Panc1 (cell line): ENCODE measurements at places on chromosomes 7 and 10. TPM values are rescaled to one million over a fixed set of nuclear protein-coding genes. Genes with fewer than 3 reads are reported as not detected.

Gene CYP2W1
- 0.74 TPM for total RNA-seq

Gene AKR1C3
- total RNA-seq = 0.62 TPM

Gene CHST3
- 44.6 TPM for total RNA-seq

Gene MYO3A
- total RNA-seq = not detected

Gene TNS3
- total RNA-seq = 533 TPM

Gene CDC14C
- total RNA-seq = not detected

Gene CCL24
- not detected for total RNA-seq

Gene PLCE1
- total RNA-seq = 39.7 TPM

Gene MALSU1
- total RNA-seq = 111 TPM

Gene CYP26C1
- total RNA-seq = 1.1 TPM

Gene ZNF22
- total RNA-seq = 14.6 TPM

Gene INSYN2A
- not detected for total RNA-seq

Gene EN2
- total RNA-seq = 1.5 TPM

Gene SPDYE1
- total RNA-seq = not detected

Gene DBF4
- total RNA-seq = 48.8 TPM

Gene SPDYE6
- total RNA-seq = not detected

Gene CLRN3
- not detected for total RNA-seq

Gene KLF14
- total RNA-seq = 0.39 TPM

- H3K27me3 ChIP-seq = no peaks in the 10 kb centered on the region
- DNase-seq = no peak
- no peak overlapping the region for H3K4me3 ChIP-seq
- no peak overlapping the region for H3K27ac ChIP-seq
- no peaks in the 10 kb centered on the region for H3K4me1 ChIP-seq
These were observed 25.6 kb downstream of the RNF216 start for GRCh38 chr7:5755704-5756504.

GRCh38 chr10:102681696-102682095, 32.5 kb downstream of the ARL3 start:
- no peak for DNase-seq
- no peaks in the 10 kb centered on the region for H3K27me3 ChIP-seq
- no peaks in the 10 kb centered on the region for H3K4me1 ChIP-seq

- H3K36me3 ChIP-seq = no peaks in the 10 kb centered on the region
- no peak overlapping the region for H3K4me3 ChIP-seq
- DNase-seq = no peak
- no peaks in the 10 kb centered on the region for H3K27me3 ChIP-seq
- peaks cover 85% of the 10 kb centered on the region for H3K4me1 ChIP-seq
These were observed 34.5 kb downstream of the SMURF1 start for GRCh38 chr7:99109108-99110051.

GRCh38 chr7:118184565-118184940, 589 bp downstream of the LSM8 start:
- H3K36me3 ChIP-seq = peaks cover 22% of the 10 kb centered on the region
- H3K4me1 ChIP-seq = peaks cover 15% of the 10 kb centered on the region
- H3K4me3 ChIP-seq = peak overlapping the region; percentile 90
- H3K27me3 ChIP-seq = no peaks in the 10 kb centered on the region
- peak overlapping the region; percentile 99 for H3K27ac ChIP-seq
- DNase-seq = no peak

GRCh38 chr7:94971051-94971867, 63.9 kb downstream of the PPP1R9A start:
- no peak overlapping the region for H3K27ac ChIP-seq
- DNase-seq = no peak
- no peak overlapping the region for H3K4me3 ChIP-seq

GRCh38 chr7:136163340-136163801, 186.2 kb upstream of the MTPN start:
- H3K4me3 ChIP-seq = no peak overlapping the region
- DNase-seq = no peak
- no peak overlapping the region for H3K27ac ChIP-seq
- no peaks in the 10 kb centered on the region for H3K4me1 ChIP-seq

GRCh38 chr7:501526-501925, 18.1 kb downstream of the PDGFA start:
- H3K27ac ChIP-seq = no peak overlapping the region
- H3K27me3 ChIP-seq = no peaks in the 10 kb centered on the region

DNA sequence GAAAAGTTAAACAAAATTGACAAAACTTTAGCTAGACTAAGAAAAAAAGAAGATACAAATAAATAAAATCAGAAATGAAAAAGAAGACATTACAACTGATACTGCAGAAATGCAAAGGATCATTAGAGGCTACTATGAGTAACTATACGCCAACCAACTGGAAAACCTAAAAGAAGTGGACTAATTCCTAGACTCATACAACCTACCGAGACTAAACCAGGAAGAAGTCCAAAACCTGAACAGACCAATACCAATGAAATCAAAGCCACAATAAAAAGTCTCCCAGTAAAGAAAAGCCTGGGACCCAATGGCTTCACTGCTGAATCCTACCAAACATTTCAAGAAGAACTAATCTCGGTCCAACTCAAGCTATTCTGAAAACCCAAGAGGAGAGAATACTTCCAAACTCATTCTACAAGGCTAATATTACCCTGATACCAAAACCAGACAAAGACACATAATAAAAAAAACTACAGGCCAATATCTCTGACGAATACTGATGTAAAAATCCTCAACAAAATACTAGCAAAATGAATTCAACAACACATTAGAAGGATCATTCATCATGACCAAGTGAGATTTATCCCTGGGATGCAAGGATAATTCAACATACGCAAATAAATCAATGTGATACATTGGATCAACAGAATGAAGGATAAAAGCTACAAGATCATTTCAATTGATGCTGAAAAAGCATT, 20.3 kb downstream of the ELAPOR2 start:
- no peak overlapping the region for H3K27ac ChIP-seq
- H3K4me1 ChIP-seq = no peaks in the 10 kb centered on the region
- peak overlapping the region; percentile 28; the same call in 1 of the 2 replicates for H3K4me3 ChIP-seq
- H3K27me3 ChIP-seq = no peaks in the 10 kb centered on the region
- DNase-seq = no peak

- no peak overlapping the region for H3K27ac ChIP-seq
- no peaks in the 10 kb centered on the region for H3K4me1 ChIP-seq
- no peak overlapping the region for H3K4me3 ChIP-seq
These were observed 42.8 kb upstream of the RABGEF1 start for GRCh38 chr7:66697449-66698438.

DNA sequence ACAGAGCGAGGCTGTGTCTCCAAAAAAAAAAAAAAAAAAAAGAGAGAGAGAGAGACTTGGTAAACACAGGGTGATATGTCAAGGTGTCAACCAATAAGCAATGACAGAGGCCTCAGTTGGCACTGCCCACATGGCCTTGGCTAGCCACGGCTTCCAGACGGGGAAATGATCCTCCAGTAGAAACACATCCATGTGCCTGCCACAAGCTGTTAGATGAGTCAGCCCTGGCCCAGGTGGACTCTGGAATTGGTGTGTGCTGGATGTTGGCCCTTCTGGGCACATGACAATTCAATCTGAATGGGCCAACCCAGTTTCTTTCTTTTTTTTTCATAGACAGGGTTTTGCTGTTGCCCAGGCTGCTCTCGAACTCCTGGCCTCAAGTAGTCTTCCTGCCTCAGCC, 13.7 kb downstream of the RFC2 start:
- no peak overlapping the region for H3K4me3 ChIP-seq
- H3K4me1 ChIP-seq = no peaks in the 10 kb centered on the region
- H3K27ac ChIP-seq = no peak overlapping the region
- no peaks in the 10 kb centered on the region for H3K27me3 ChIP-seq

GRCh38 chr7:25684360-25684759, 456.1 kb upstream of the NPVF start:
- no peaks in the 10 kb centered on the region for H3K4me1 ChIP-seq
- peaks cover 9% of the 10 kb centered on the region for H3K27me3 ChIP-seq
- no peak overlapping the region for H3K27ac ChIP-seq
- DNase-seq = no peak

- peak overlapping the region; percentile 36 for H3K27ac ChIP-seq
- H3K4me3 ChIP-seq = peak overlapping the region; percentile 99
- H3K36me3 ChIP-seq = no peaks in the 10 kb centered on the region
- H3K27me3 ChIP-seq = no peaks in the 10 kb centered on the region
- peaks cover 3% of the 10 kb centered on the region; the same call in 1 of the 2 replicates for H3K4me1 ChIP-seq
- DNase-seq = no peak
These were observed 22.4 kb downstream of the ZFAND2A start for GRCh38 chr7:1137517-1138167.

- H3K27ac ChIP-seq = no peak overlapping the region
- H3K4me3 ChIP-seq = no peak overlapping the region
- no peaks in the 10 kb centered on the region for H3K36me3 ChIP-seq
- no peaks in the 10 kb centered on the region for H3K27me3 ChIP-seq
These were observed 57.2 kb upstream of the INPP5A start for GRCh38 chr10:132480356-132480755.

GRCh38 chr10:57294698-57295097, 933.6 kb upstream of the ZWINT start:
- no peaks in the 10 kb centered on the region for H3K36me3 ChIP-seq
- no peak for DNase-seq
- no peaks in the 10 kb centered on the region for H3K27me3 ChIP-seq
- H3K4me1 ChIP-seq = no peaks in the 10 kb centered on the region

DNA sequence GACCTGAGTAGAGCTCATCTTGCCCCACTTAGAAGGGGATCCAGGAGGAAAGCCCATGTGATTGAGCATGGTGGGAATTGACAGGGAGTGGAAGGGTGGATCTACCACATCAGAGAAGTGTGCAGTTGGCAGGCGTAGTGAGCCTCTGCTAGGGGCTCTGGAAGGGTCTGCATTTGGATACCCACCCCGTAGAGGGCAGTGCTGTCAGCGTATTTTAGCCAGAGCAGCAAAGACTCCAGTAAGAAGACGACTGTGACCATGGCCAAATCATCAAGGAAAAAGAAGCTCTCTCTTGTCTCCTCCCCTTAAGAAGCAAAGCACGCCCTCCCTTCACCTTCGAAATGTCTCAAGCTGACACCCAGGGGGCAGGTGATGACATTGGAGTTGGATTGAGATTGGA, 68.8 kb upstream of the INHBA start:
- DNase-seq = no peak
- no peaks in the 10 kb centered on the region for H3K36me3 ChIP-seq
- no peaks in the 10 kb centered on the region for H3K4me1 ChIP-seq
- no peak overlapping the region for H3K27ac ChIP-seq

GRCh38 chr10:7033031-7033430, 377.8 kb downstream of the SFMBT2 start:
- H3K4me3 ChIP-seq = no peak overlapping the region
- DNase-seq = no peak
- H3K27me3 ChIP-seq = no peaks in the 10 kb centered on the region
- no peaks in the 10 kb centered on the region for H3K4me1 ChIP-seq
- H3K27ac ChIP-seq = no peak overlapping the region

DNA sequence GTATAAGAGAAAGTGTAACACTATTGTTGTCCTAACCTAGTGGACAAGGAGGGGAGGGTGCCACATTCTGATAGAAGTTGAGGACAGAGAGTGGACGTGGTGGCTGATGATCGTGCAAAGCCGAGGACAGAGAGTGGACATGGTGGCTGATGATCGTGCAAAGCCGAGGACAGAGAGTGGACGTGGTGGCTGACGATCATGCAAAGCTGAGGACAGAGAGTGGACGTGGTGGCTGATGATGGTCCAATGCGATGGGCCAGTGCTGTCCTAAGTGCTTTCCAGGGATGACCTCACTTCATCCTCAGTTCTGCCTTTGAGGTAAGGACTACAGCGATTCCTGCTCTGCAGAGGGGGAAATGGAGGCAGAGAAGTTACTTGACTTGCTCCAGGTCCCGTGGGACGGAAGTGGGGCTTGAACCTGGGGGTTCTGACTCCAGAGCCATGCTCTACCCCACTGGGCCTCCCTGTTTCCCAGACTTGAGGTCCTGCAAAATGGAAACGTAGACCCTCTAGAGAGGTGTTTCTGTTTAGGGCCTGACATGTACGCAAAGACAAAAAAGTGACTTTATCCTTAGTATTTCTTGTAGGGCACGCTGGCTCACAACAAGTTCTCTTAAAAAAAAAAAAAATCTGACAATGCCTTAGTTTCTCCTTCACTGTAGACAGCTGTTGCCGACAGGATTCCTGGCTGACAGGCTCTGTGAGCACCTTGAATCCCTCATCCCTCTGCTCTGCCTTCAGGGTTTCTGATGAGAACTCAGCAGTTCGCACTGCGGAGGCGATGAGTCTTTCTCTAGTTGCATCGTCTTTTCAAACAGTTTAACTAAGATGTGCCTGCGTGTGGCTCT, 20.3 kb upstream of the NCAPG2 start:
- H3K4me3 ChIP-seq = no peak overlapping the region
- H3K36me3 ChIP-seq = no peaks in the 10 kb centered on the region
- no peaks in the 10 kb centered on the region for H3K27me3 ChIP-seq
- H3K4me1 ChIP-seq = no peaks in the 10 kb centered on the region

- no peak overlapping the region for H3K27ac ChIP-seq
- H3K4me3 ChIP-seq = no peak overlapping the region
- no peaks in the 10 kb centered on the region for H3K4me1 ChIP-seq
These were observed 706.8 kb upstream of the LRRTM3 start for GRCh38 chr10:66218981-66219587.

DNA sequence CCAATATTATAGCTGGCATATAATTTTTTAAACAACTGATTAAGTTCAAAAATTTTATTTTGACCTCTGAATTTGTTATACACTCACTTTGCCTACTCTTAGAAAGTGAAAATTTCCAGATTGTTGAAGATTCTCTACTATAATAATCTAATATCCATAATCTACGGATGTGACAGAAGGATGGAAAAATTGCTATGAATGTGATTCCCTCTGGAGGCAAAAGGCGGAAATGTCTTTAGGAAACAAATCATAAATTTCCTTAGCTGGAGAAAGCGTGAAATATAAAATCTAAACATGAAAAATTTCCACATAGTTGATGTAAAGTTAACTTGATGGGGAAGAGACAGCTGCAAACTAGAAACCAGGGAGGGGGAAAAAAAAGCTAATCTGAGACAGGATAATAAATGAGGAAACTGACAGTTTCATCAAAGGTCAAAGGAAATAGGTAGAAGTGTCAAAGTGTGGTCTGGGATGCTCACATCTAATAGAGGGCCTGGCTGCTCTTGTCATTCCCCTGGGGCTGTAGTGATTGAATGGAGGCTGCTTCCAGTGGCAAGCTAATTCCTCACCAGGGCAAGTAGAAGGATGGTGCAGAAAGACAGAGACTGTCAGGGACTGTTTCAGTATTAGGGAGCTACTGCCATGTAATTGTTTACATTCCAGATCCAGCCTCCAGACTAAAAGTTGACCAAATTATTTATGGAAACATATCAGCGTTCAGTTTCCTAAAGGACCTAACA, 264.5 kb downstream of the SDHAF3 start:
- H3K4me3 ChIP-seq = no peak overlapping the region
- H3K27ac ChIP-seq = no peak overlapping the region
- H3K36me3 ChIP-seq = no peaks in the 10 kb centered on the region

- no peak for DNase-seq
- H3K36me3 ChIP-seq = no peaks in the 10 kb centered on the region
- no peaks in the 10 kb centered on the region for H3K4me1 ChIP-seq
- no peak overlapping the region for H3K27ac ChIP-seq
- H3K4me3 ChIP-seq = no peak overlapping the region
These were observed 13.0 kb upstream of the ELN start for GRCh38 chr7:74014931-74015330.

GRCh38 chr7:12692035-12692434, 4.6 kb downstream of the ARL4A start:
- H3K27ac ChIP-seq = no peak overlapping the region
- no peak for DNase-seq
